ENCODE measurements at places on chromosomes 1 and 21. TPM values are rescaled to one million over a fixed set of nuclear protein-coding genes. Genes with fewer than 3 reads are reported as not detected.
A peak's percentile ranks its signal among the peaks of the same experiment; 100 is the strongest.

- no peak overlapping the region for H3K27ac ChIP-seq
- no peak overlapping the region for H3K4me3 ChIP-seq
- no peaks in the 10 kb centered on the region for H3K36me3 ChIP-seq
- peaks cover 10% of the 10 kb centered on the region for H3K27me3 ChIP-seq
- DNase-seq: no peak
Measured at GRCh38 chr1:162416909-162417308, 5.0 kb upstream of the SH2D1B start.

DNA sequence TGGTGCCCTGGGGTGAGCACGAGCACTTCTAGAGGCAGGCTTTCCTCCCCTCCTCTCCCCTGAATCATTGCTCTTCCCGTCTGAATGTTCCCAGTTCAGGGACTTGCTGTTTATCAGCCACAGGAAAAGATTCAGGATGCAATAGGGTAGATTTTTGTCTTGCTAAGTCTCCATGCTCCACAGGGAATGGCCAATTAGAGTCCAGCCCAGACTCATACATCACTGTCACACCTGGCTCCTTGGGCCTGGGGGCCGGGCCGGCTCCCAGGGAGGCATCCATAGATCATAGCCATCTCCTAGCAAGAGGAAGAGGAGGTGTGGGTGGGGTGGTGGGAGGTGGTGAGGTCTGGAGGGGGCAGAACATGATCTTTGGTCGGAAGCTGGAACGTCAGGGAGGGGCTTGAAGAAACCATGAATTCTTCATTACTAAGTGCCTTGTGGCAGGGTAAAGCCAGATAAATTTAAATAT is 83.4 kb downstream of the LRRN2 start:
- no peaks in the 10 kb centered on the region for H3K36me3 ChIP-seq
- no peak overlapping the region for H3K27ac ChIP-seq
- H3K4me1 ChIP-seq: no peaks in the 10 kb centered on the region
- no peak for DNase-seq
- H3K4me3 ChIP-seq: no peak overlapping the region

DNA sequence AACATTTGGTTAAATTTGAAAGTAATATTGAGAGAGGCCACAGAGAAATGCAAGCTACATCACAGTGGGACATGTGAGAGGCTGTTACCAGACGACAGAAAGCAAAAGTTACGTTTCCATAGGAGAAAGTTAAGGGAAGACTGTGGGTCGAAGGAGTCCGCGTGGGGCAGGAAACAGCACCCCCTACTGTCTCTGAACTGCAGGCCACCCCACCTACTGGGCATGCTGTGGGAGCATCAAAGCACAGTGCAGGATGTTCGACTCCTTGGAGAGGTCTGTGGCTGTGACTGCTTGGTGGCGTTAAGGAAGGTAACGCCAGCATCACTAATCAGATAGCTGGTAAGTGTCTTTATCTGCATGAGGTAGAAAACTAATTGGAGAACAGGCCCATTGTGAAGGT is 123.9 kb downstream of the PTBP2 start:
- no peak overlapping the region for H3K4me3 ChIP-seq
- H3K27me3 ChIP-seq: no peaks in the 10 kb centered on the region
- DNase-seq: peak; percentile 54
- no peaks in the 10 kb centered on the region for H3K36me3 ChIP-seq

NEK2 gene
- 52.6 TPM for total RNA-seq

DNA sequence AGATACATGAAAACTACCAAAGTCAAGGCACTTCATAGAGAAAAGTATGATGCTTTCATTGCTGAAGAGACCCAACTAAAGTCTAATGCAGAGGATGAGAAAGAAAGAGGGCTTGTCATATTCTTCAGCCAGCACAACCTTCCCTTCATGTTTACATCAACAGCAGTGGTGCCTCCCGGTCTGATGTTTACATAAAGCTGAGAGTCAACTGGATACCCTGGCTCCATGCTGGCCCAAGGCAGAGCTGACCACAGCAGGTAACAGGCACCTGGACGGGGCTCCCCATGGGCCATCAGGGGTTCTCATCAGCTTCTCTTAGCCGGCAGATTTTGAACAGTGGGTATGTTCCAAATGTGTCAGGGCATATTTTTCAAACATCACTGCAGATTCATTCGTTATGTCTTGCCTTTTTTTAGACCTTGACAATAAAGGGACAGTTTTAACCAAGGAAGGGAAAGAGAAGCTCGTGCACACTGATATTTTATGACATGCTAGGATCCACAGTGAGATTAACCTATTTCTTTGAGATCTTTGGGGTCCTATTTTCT is 117.1 kb downstream of the NRIP1 start:
- no peaks in the 10 kb centered on the region for H3K27me3 ChIP-seq
- H3K4me3 ChIP-seq: no peak overlapping the region
- H3K36me3 ChIP-seq: no peaks in the 10 kb centered on the region
- no peak overlapping the region for H3K27ac ChIP-seq
- no peaks in the 10 kb centered on the region for H3K4me1 ChIP-seq

SLC6A17 gene
- total RNA-seq: not detected

- no peak overlapping the region for H3K27ac ChIP-seq
- H3K27me3 ChIP-seq: no peaks in the 10 kb centered on the region
- H3K36me3 ChIP-seq: no peaks in the 10 kb centered on the region
- no peak for DNase-seq
Measured at GRCh38 chr1:11930571-11931445, 3.7 kb upstream of the PLOD1 start.

GRCh38 chr1:24514946-24515345 is 12.3 kb downstream of the RCAN3 start:
- peaks cover 58% of the 10 kb centered on the region for H3K36me3 ChIP-seq
- no peak overlapping the region for H3K4me3 ChIP-seq
- peaks cover 36% of the 10 kb centered on the region for H3K4me1 ChIP-seq
- no peak overlapping the region for H3K27ac ChIP-seq
- no peaks in the 10 kb centered on the region for H3K27me3 ChIP-seq
- DNase-seq: no peak

B3GALT2 gene
- 0.63 TPM for total RNA-seq

- DNase-seq: no peak
- no peak overlapping the region for H3K27ac ChIP-seq
- no peak overlapping the region for H3K4me3 ChIP-seq
Measured at GRCh38 chr1:28266920-28267322, 7.6 kb downstream of the SESN2 start.

DNA sequence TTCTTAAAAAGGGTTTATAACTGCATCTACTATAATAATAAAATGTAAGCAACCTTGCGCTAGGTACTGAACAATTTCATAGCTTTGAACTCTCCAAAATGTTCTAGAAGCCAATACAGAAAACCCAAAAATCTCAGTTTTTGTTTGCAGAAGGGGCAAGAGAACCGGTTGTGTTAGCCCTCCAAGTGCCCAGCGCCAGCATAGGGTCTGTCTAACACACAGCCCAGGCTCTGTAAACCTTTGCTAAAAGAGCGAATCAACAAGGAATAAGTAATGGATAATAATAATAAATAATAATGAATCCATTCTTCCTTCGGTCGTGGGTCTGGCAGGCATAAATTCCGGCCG is 333 bp upstream of the CHAF1B start:
- no peaks in the 10 kb centered on the region for H3K27me3 ChIP-seq
- DNase-seq: no peak
- H3K36me3 ChIP-seq: peaks cover 42% of the 10 kb centered on the region
- H3K4me3 ChIP-seq: peak overlapping the region; percentile 22
- peaks cover 33% of the 10 kb centered on the region for H3K4me1 ChIP-seq
- H3K27ac ChIP-seq: no peak overlapping the region

SAMD11 gene
- not detected for total RNA-seq

GRCh38 chr1:90959352-90960206 is 62.3 kb downstream of the ZNF644 start:
- no peak for DNase-seq
- no peaks in the 10 kb centered on the region for H3K27me3 ChIP-seq

TXNIP gene
- total RNA-seq: 195 TPM

PEX11B gene
- total RNA-seq: 33.3 TPM

DNA sequence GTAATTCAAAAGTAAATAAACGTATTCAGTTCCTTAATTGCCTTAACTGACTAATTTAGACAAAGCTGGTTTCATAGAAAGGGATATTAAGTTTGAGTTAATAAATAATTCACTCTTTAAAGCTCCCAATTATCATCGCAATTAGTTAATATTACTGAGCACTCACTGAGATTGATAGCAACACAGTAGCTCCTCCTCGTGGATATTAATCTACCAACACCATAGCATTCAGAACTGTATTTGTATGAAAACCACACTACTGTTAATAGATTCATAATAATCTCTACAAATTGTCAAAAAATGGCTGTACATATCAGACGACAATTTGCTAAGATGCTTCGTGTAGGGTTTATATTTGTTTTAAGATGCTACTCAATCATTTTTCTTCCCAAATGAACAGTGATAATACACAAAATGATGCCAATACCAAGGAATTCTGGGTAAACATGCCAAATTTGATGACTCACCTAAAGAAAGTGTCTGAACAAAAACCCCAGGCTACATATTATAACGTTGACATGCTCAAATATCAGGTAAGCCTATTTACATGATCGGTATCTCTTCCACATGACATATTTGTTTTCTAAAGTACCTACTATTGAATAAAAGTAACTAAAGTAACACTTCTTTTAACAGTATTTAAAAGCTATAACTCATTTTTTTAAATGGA is 18.8 kb upstream of the DYNLT5 start:
- H3K4me3 ChIP-seq: no peak overlapping the region
- no peaks in the 10 kb centered on the region for H3K27me3 ChIP-seq
- no peaks in the 10 kb centered on the region for H3K36me3 ChIP-seq
- no peak overlapping the region for H3K27ac ChIP-seq
- peaks cover 16% of the 10 kb centered on the region for H3K4me1 ChIP-seq
- DNase-seq: no peak

CD1E gene
- total RNA-seq: not detected

GRCh38 chr21:36990508-36991205 is 15.8 kb upstream of the RIPPLY3 start:
- H3K27ac ChIP-seq: peak overlapping the region; percentile 87
- peak overlapping the region; percentile 78 for H3K4me3 ChIP-seq
- peaks cover 42% of the 10 kb centered on the region for H3K4me1 ChIP-seq
- H3K27me3 ChIP-seq: no peaks in the 10 kb centered on the region

GRCh38 chr1:174637487-174637886 is 189.7 kb downstream of the GPR52 start:
- no peak overlapping the region for H3K4me3 ChIP-seq
- H3K36me3 ChIP-seq: peaks cover 6% of the 10 kb centered on the region
- no peak for DNase-seq
- no peaks in the 10 kb centered on the region for H3K4me1 ChIP-seq

DNA sequence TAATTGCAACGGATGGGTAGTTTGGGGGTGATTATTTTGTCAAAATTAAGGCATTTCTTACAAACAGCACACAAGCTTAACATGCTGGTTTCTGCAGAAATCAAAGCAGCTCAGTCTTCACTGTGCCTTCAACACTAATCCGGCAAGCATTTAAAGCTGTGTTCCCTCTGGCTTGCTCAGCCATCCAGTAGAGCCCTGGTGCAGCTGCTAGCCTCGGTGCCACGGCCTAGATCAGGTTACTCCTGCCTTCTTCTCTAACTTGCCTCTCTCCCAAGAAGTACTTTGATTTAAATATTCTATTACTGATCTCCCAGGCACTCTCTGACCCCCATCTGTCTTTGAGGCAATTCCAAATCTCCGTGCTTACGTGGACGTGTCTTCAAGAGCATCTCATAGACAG is 85.6 kb downstream of the GREM2 start:
- DNase-seq: no peak
- H3K4me1 ChIP-seq: no peaks in the 10 kb centered on the region
- no peaks in the 10 kb centered on the region for H3K36me3 ChIP-seq
- no peak overlapping the region for H3K4me3 ChIP-seq

AMPD2 gene
- total RNA-seq: 123 TPM

- H3K27me3 ChIP-seq: no peaks in the 10 kb centered on the region
- DNase-seq: no peak
- H3K27ac ChIP-seq: no peak overlapping the region
- H3K4me1 ChIP-seq: no peaks in the 10 kb centered on the region
Measured at GRCh38 chr1:7456722-7457082, 314.4 kb upstream of the VAMP3 start.

Measured in activated CD8-positive, alpha-beta T cell treated with anti-CD3 and anti-CD28 coated beads, Interleukin-2, amount 10 ng/mL, durations not matched to agents 7 days and 5 days (primary cell).